ENCODE measurements at places on chromosomes 2 and 18. TPM values are rescaled to one million over a fixed set of nuclear protein-coding genes. Genes with fewer than 3 reads are reported as not detected.

DNA sequence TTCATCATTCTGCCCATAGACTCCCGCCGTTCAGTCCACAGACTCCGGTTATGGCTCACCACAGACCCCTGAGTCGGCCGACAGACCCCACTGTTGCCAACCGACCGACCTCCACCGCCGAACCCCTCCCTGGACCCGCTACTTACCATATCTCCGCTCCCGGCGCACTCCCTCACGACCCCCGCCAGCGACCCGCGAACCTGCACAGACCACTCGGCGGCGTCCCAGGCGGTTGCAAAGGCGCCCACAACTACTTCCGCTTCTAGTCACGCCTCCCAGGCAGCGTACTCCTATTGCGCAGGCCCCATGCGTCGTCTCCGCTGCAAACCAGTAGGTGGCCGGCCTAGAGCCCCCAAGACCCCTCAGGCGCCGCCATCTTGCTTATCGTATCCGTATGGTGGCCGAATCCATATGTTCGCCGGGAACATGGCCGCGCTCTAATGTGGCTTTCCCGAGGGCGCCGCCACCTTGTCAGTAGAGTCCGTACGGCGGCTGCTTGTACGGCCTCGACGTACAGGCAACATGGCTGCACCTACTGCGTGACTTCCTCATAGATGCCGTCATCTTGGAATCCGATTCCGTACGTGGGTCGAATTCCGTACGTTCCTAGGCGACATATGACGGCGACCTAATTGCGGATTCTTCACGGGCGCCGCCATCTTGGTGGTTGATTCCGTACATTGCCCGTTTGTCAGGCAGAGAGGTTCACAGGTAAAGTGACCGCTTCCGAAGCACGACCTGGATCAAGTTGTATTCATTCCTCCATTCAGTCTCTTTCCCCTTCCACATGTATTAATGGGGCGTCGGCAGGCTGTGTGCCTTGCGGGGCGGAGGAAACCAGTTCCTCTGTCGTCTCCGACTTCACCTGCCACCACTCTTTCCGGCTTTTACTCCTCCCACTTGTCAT is at the start of gene CXXC1:
CXXC1 (minus strand) TSS at position 252 of the 907 bp plus-strand sequence; CDS start at position 149, 103 bp downstream.
- peak within 1 kb of the TSS; percentile 60 for H3K4me3 ChIP-seq
- H3K27ac ChIP-seq, result peak within 1 kb of the TSS; percentile 33
- DNase-seq, result peak; percentile 100
- H3K4me1 ChIP-seq, result peaks cover 3% of the 10 kb centered on the region
- H3K27me3 ChIP-seq, result peaks cover 5% of the 10 kb centered on the region

MAP4K4 gene
- 130 TPM for total RNA-seq

DNA sequence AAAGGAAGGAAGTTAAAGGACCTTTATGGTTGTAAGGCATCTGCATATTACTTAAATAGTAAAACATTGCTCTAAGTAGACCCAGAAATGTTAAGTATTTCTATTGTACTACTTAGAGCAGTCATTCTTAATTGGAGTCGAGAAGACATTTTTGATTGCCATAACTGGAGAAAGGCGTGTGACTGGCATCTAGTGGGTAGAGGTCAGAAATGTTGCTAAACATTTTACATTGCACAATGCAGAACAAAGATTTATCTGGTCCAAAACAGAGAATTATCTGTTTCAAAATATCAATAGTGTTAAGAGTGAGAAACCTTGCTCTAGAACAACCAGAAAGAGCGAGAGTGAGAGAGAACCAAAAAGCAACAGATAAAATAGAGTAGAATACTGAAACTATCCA is 23.3 kb upstream of the ROCK1 start:
- H3K27ac ChIP-seq, result no peak overlapping the region
- peaks cover 3% of the 10 kb centered on the region for H3K4me1 ChIP-seq
- no peak overlapping the region for H3K4me3 ChIP-seq
- no peaks in the 10 kb centered on the region for H3K27me3 ChIP-seq

- H3K27ac ChIP-seq, result peak overlapping the region; percentile 91
- peak; percentile 70 for DNase-seq
- H3K27me3 ChIP-seq, result no peaks in the 10 kb centered on the region
- peaks cover 5% of the 10 kb centered on the region for H3K36me3 ChIP-seq
- no peak overlapping the region for H3K4me3 ChIP-seq
- peaks cover 15% of the 10 kb centered on the region for H3K4me1 ChIP-seq
Measured at GRCh38 chr2:39743269-39743776, 35.7 kb downstream of the THUMPD2 start.
